ENCODE measurements at places on chromosomes 5 and 9.
A peak's percentile ranks its signal among the peaks of the same experiment; 100 is the strongest.

- no peak for DNase-seq
Measured at GRCh38 chr9:90078988-90079421, 474.2 kb downstream of the GADD45G start.

- no peak for DNase-seq
Measured at GRCh38 chr5:156824800-156825199, 25.3 kb upstream of the PPP1R2B start.

GRCh38 chr9:130791303-130791894 lies 43.7 kb upstream of the ABL1 start:
- DNase-seq: no peak

DNA sequence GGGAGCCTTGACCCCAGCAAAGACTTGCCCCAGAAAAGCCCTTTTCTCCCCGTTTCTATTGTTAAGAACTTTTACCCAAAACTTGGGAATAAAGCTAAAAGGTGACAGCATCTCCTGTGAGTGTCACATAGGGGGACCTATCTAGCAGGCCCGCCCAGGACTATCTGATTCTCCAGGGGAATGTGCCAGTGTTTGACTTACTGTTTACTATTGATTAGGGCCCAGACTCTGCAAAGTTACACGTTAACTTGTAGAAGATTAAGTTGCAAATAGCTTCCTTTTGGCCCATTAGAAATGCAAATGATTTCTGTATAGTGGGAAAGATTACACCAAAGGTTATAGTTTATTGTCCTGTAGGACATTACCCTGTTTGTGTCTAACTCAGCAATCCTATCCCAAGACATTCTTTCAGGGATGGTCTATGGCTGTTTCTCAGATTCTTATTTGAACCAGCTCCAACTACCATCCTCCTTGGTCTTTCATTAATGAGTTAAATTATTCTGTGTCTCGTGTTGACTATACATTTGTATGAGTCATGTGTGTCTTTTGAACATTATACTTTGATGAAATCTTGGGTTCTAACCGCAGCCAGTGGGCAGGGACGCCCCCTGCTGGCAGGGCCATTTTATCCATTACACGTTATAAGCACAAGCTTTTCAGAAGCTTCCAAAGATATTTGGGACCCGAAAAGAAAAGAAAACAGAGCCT lies 60.7 kb downstream of the HRH2 start:
- no peak for DNase-seq

- no peak for DNase-seq
Measured at GRCh38 chr5:31733371-31733770, 94.4 kb downstream of the PDZD2 start.

DNA sequence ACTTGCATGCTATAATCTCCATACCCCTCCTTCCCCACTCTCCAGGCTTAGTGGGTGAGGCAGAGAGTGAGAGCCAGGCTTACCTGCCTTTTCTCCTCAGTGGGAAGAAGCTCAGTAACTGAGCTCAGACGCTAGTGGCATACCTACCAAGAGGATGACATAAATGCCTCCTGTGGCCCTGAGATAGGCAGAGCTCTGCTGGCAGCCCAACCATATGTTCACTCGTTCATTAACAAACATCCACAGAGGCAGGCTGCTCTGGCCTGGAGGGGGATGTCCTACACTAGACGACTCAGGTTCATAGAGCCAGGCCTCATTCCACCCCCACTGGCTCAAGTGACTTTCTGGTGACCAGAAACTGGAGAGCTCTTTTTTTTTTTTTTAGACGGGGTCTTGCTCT lies 81.3 kb downstream of the THBS4 start:
- DNase-seq: no peak

DNA sequence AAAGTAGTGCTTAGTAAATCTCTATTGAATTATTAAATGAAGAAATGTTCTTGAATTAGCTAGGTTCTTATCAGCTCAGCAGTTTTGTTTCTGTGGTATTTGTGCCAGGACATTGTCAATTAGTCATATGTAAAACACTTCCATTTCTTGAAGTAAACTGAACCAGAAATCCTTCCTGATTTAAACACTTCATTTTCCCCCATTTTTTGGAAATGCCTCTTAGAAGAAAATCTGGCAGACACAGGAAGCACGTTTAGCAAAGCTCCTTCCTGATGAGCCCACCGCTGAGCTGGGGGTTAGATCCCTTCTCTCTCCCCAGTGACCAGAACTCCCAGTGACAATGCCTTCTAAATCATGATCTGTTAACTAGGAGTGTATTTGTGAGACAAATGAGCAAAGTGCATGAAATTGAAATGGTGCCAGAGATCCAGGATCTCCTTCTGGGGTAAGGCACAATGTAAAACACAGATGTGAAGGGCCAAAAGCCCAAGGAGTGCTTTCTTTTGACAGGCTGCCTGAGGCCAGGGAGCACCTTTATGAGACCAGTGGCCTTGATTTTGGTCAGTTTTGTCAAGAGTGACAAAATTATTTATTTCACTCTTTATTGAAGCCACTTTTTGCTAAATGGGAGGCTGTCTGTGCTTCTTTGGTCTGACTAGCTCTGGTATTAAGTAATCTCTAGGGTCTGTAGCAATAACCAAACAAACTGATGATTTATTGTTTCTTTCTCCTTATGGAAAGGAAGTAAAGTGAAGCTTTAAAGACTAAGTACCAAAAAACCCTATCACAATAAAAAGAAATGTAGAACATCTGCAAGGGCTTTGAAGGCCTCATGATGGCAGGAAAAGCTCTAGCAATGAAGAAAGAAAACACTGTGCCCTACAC lies 25.5 kb upstream of the RUSC2 start:
- DNase-seq: no peak

DNA sequence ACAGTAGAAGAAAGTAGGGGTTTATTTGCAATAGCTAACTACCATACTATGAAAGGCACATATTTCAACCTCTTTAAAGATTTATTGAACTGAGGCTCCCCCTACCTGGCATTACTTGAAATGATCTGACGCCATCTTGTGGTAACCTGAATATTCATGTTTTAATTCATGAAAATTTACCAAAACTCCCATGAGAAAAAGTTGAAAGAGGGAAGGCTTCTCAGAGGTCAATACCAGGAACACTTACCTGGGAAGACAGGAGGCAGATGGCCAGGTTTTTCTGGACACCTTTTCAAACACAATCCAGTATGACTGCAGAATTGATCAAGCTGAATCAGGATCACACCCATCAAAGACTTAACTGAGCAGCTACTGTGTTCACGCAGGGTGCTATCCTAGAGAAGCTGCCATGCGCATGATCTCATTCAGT lies 9.4 kb downstream of the PRELID2 start:
- DNase-seq: peak; percentile 2

- no peak for DNase-seq
Measured at GRCh38 chr9:5511476-5511875, 1.1 kb downstream of the PDCD1LG2 start.

- DNase-seq: peak; percentile 46
Measured at GRCh38 chr9:83544002-83544698, 5.9 kb upstream of the FRMD3 start.

DNA sequence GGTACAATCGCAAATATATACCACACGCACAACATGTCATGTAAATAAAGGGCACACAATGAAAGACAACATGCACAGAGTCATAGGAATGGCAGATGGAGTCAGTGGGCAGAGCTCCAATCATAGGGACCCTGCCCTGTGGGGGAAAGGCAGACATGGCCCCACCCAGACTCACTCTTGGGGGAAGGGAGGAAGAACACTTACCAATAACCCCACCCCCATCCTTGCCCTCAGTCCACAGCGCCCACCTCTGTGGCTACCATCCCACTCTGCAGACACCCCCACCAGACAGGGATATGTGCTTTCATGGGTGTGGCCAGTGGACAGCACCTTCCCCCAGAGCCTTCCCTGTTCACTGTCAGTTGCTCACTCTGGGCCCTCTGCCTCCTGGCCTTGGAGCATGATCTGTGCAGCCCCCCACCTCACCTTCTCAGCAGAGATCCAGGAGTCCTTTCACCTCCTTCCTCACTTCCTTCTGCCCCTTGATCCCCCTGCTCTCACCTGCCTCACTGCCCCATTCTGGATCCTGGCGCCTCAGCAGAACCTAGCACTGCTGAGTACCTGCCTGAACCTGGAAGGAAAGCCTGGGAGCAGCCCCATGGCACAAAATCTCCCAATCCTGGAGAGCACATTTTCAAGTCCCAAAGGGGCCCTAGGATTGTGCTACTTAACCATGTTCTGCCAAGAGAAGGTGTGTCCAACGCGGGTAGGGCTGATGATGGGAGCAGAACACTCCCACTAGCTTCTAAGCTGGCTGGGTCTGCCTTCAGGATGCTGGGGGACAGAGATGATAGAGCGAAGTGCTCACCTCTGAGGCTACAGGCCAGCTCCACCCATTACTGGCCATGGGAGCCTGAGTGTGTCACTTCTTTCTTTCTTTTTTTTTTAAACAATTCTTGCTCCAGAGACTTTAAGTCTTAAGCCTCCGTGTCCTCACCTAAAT lies 1.5 kb upstream of the PHF19 start:
- DNase-seq: no peak

GRCh38 chr9:126614088-126614454 lies 343 bp downstream of the LMX1B start:
- no peak for DNase-seq

DNA sequence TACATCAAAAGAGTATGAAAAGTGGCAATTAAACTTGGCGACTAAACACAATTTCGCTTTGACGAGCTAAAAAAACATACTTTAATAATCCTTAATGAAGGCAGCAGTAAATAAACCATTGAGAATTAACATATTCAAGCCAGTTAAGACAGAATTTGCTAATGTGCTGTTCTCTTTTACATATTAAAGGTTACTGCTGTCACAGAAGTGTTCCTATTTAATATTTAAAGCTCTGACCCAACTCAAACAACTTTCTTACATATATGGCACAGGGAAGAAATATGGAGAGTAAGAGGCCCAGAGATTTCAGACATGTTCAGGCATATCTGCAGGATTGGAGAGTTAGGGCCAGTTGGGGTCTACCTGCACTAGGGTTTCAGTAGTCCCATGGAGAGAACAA lies 16.7 kb upstream of the DENND4C start:
- no peak for DNase-seq

DNA sequence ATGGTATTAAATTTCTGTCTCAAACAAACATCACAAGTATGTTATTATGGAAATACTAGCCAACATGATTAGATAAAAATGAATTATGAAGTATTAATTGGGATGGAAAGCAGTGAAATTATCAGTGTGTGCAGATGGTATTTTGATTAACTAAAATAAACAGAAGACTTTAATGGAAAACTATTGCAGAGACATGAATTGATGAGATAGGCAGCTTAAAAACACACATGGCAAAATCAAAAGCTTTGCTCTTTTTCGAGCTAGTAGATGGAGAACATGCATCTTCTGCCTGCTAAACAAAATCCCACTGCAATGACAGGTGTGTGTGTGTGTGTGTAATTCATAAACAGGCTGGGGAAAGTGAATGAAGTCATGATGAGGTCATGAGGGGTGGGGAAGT lies 426.2 kb downstream of the MTRR start:
- no peak for DNase-seq

DNA sequence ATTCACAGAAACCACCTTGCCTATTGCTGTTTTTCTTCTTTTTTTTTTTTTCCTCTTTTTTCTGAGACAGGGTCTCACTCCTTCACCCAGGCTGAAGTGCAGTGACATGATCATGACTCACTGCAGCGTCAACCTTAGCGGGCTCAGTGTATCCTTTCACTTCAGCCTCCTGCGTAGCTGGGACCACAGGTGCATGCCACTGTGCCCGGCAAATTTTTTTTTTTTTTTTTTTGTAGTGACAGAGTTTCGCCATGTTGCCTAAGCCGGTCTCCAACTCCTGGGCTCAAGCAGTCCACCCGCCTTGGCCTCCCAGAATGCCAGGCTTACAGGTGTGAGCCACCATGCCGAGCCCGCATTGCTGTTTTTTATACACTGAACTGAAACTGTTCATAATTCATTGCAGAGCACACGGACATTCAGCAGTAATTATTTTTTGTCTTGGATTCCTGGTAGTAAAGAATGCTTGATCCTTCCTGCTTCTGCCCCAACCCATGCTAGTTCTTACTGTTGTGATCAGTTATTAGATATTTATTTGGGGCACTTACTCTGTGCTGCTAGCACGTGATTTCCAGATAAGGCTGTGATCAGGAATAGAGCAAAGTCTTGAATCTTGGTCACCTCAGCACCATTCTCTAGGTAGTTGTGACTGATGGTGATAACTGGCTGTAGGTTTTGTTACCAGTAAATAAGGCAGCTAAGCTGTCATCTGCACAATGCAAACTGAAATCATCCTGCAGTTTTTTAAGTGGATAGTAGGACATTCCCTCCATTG lies 14.0 kb downstream of the MAP3K1 start:
- no peak for DNase-seq

DNA sequence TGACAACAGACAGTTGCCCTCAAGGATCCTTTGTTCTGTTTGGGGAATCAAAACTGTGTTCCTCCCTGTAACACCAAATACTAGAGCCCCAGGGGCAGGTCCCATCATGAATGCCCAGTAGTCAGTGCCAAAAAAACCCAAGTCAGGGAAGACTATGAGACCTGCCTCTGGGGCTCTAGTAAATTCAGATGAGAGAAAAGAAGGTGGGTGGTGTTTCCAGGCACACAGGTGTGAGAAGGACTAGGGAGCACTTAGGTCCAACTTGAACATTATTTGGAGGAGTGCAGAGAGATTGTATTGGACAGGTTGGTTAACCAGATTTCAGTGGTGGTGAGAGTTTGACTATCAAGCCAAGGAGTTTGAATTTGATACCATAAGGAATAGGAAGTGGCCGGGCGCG lies 52.0 kb downstream of the SLC22A5 start:
- DNase-seq: no peak

GRCh38 chr9:93326056-93326455 lies 125.4 kb upstream of the FAM120A start:
- DNase-seq: no peak

- DNase-seq: no peak
Measured at GRCh38 chr9:71920456-71921189, 9.2 kb downstream of the C9orf85 start.

- peak; percentile 8 for DNase-seq
Measured at GRCh38 chr9:122904466-122904822, 715 bp downstream of the RC3H2 start.

GRCh38 chr5:80165452-80165851 lies 90.4 kb downstream of the SERINC5 start:
- no peak for DNase-seq

DNA sequence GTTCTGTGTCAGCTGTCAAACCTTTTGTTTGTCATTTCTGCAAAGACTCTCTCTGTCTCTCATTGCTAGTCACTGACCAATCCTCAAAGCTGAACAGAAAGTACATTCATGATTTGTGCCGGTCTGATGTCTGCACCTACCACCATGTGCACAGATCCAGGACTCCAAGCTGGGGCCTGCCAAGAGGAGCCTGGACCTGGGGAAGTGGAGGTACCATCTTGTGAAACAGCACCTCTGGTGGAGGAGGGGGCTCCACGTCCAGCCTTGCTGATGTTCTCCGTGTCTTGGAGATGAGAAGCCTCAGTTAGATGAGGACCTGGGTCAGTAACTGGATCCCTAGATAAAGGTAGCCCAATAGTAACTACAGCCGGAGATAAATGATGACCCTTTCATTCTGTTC lies 98.9 kb downstream of the TENT4A start:
- no peak for DNase-seq

- DNase-seq: no peak
Measured at GRCh38 chr9:72119853-72120252, 29.4 kb upstream of the GDA start.

Measured in NCI-H510A (cell line).